Type B pancreatic cell (in vitro differentiated cells): ENCODE measurements at places on chromosomes 4 and X.
A peak's percentile ranks its signal among the peaks of the same experiment; 100 is the strongest.

DNA sequence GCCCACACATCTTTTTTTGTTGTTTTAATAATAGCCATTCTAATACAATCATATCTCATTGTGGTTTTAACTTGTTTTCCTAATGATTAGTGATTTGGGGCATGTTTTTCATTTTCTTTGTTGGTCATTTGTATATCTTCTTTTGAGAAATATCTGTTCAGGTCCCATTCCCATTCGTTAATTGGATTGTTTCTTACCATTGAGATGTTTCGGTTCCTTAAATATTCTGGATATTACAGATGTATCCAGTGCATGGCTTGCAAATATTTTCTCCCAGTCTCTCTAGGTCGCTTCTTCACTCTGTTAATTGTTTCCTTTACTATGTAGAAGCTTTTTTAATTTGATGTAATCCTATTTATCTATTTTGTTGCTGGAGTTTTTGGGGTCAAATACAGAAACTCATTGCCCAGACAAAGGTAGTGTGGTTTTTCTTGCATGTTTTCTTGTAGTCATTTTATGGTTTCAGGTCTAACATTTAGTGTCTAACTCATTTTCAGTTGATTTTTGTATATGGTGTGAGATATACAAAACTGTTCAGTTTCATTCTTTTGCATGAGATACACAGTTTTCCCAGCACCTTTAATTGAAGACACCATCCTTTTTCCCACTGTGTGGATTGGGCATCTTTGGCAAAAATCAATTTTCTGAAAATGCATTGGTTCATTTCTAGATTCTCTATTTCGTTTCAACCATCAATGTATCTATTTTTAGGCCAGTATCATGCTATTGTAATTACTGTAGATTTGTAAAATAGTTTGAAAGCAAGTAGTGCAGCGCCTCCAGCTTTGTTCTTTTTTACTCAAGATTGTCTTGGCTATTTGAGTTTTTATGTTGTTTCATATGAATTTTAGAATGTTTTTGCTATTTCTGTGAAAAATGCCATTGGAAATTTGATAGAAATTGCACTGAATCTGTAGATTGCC, 195.9 kb downstream of the SCFD2 start:
- peaks cover 4% of the 10 kb centered on the region for H3K4me1 ChIP-seq
- peaks cover 3% of the 10 kb centered on the region for H3K36me3 ChIP-seq
- H3K27ac ChIP-seq, result no peak overlapping the region
- no peak overlapping the region for H3K4me3 ChIP-seq
- no peak for DNase-seq

DNA sequence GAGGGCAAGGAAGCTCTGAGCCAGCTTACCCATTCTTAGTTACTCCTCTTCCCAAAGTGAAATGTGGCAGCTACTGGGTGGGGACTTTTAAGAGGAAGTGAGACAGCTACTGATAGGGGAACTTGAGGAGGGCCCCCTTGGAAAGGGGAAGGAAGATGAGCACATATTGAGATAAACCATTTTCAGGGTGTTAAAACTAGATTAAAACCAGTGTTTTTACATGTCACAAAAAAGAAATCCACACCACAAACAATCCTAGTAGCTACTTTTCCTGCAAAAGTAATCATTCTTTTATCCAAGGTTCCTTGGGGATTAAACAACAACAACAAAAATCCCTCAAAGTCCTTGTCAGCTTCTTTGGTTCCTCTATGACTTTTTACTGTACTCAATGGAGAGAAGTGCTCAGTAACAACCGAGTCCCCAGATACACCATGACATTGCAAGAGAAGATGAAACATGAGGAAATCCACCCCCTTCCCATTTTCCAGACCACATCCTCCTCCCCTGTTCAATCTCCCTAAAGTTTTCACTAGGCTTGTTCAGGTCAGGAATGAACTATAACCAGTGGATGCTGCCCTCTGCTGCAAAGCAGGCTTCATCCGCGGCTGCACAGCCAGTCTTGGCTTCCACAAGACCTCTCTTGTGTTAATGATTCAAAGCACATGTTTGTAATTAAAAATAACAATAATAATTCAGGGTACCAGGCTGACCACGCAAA, 113.5 kb upstream of the TMEM164 start:
- H3K27ac ChIP-seq, result no peak overlapping the region
- no peaks in the 10 kb centered on the region for H3K36me3 ChIP-seq
- peaks cover 4% of the 10 kb centered on the region for H3K27me3 ChIP-seq
- DNase-seq, result no peak

DNA sequence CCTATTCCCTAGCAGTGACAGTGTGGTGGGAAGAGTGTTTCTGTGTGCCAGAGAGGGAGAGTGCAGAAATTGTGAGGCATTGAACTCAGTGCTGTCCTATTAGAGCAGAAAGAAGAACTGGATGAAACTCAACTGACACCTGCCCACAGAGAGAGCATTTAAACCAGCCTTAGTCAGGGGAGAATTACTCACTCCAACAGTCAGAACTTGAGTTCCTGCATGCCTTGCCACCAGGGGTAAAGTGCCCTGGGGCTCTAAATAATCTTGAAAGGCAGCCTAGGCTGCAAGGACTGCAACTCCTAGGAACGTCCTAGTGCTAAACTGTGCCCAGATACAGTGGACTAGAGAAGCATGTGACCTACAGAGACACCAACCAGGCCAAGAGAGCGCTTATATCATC, 12.8 kb downstream of the CYSLTR1 start:
- H3K4me3 ChIP-seq, result no peak overlapping the region
- no peak for DNase-seq
- H3K27me3 ChIP-seq, result no peaks in the 10 kb centered on the region
- H3K4me1 ChIP-seq, result no peaks in the 10 kb centered on the region
- no peak overlapping the region for H3K27ac ChIP-seq

GRCh38 chr4:124640022-124640730, 72.4 kb downstream of the ANKRD50 start:
- no peaks in the 10 kb centered on the region for H3K36me3 ChIP-seq
- H3K27ac ChIP-seq, result no peak overlapping the region
- DNase-seq, result no peak
- no peak overlapping the region for H3K4me3 ChIP-seq
- no peaks in the 10 kb centered on the region for H3K27me3 ChIP-seq
- peaks cover 3% of the 10 kb centered on the region for H3K4me1 ChIP-seq

DNA sequence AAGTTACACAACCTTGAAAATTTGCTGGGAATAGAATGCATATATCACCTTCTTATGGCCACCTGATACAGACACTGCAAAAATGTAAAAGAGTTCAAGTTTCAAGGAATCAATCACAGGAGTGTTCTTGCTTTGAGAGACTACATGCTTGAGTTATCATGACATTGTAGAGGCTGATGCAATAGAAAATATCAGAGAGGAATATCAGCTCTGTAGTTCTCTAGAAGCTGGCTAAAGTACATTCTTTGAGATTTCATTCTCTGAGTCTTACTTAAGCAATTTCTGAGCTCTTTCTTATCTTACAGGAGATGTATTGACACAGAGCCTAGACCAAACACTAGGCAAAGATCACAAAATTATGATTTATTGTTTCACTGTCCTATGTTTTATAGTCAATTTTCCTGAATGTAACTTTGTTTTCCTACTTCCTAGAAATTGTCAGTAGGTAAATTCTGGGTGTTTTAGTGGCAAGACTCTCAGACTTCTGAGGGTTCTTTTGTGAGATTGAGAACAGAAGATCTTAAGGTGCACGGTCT, 152.1 kb upstream of the HPGD start:
- no peaks in the 10 kb centered on the region for H3K27me3 ChIP-seq
- no peak overlapping the region for H3K4me3 ChIP-seq
- no peaks in the 10 kb centered on the region for H3K4me1 ChIP-seq
- no peaks in the 10 kb centered on the region for H3K36me3 ChIP-seq

GRCh38 chr4:146522098-146522868, 543 bp upstream of the SLC10A7 start:
- DNase-seq, result peak; percentile 85
- H3K27me3 ChIP-seq, result no peaks in the 10 kb centered on the region
- H3K4me3 ChIP-seq, result no peak overlapping the region
- H3K27ac ChIP-seq, result peak overlapping the region; percentile 87
- H3K36me3 ChIP-seq, result no peaks in the 10 kb centered on the region
- peaks cover 11% of the 10 kb centered on the region for H3K4me1 ChIP-seq

DNA sequence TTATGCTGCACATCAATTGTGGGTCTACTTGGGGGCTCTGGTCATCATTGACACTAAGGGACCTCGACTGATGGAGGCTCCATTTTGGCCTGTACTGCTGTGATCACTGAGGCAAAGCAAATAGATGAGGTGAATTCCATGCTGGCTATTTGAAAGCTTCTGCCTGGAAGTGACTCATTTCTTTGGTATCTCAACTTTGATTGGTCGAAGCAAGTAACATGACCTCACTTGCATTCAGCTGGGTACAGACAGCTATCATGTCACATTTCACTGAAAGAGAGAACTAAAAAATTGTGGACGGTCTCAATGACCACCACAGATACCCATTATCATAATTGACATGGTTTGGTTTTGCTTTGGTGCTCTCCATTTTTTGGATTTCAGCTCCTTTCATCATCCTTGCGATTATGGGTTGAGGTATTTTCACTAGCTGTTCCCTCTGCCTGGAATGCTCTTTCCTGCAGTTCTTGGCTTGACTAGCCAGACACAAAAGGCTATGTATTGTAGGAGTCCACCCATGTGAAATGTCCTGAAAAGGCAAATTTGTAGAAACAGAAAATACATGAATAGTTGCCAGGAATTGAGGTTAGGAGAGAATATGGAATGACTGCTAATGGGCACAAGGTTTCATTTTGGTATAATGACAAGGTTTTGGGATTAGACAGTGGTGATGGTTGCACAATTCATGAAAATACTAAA, 369.2 kb upstream of the LCORL start:
- peaks cover 7% of the 10 kb centered on the region for H3K4me1 ChIP-seq
- DNase-seq, result no peak
- H3K4me3 ChIP-seq, result no peak overlapping the region
- no peaks in the 10 kb centered on the region for H3K36me3 ChIP-seq

DNA sequence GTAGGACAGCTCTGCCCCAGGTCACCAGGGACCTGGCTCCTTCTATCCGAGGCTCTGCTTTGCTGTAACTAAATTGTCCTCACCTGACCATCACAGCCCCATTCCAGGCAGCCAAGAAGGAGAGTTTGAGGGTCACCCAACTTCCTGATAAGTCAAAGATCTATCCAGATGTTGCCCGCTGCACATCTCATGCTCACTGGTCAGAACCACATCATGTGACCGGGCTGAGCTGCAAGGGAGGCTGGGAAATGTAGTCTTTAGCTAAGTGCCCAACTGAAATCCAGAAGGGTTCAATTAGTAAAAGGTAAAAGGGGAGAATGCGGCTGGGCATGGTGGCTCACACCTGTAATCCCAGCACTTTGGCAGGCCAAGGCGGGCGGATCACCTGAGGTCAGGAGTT, 18.4 kb downstream of the HMX1 start:
- DNase-seq, result no peak
- no peaks in the 10 kb centered on the region for H3K36me3 ChIP-seq
- H3K4me1 ChIP-seq, result peaks cover 17% of the 10 kb centered on the region
- peaks cover 66% of the 10 kb centered on the region for H3K27me3 ChIP-seq
- H3K27ac ChIP-seq, result no peak overlapping the region
- H3K4me3 ChIP-seq, result no peak overlapping the region

GRCh38 chr4:76611616-76612207, 176.7 kb downstream of the SHROOM3 start:
- DNase-seq, result no peak
- H3K27ac ChIP-seq, result peak overlapping the region; percentile 30
- no peaks in the 10 kb centered on the region for H3K36me3 ChIP-seq

- peaks cover 11% of the 10 kb centered on the region for H3K36me3 ChIP-seq
- H3K4me1 ChIP-seq, result peaks cover 33% of the 10 kb centered on the region
- no peak overlapping the region for H3K4me3 ChIP-seq
Measured at GRCh38 chr4:76803522-76803921, 94.4 kb downstream of the SOWAHB start.

GRCh38 chrX:72142094-72142793, 10.5 kb upstream of the RTL5 start:
- peaks cover 5% of the 10 kb centered on the region for H3K4me1 ChIP-seq
- peak overlapping the region; percentile 27 for H3K27ac ChIP-seq
- peaks cover 4% of the 10 kb centered on the region for H3K36me3 ChIP-seq
- no peaks in the 10 kb centered on the region for H3K27me3 ChIP-seq
- peak overlapping the region; percentile 44 for H3K4me3 ChIP-seq

- no peak overlapping the region for H3K27ac ChIP-seq
- H3K36me3 ChIP-seq, result no peaks in the 10 kb centered on the region
- no peaks in the 10 kb centered on the region for H3K4me1 ChIP-seq
- no peaks in the 10 kb centered on the region for H3K27me3 ChIP-seq
- H3K4me3 ChIP-seq, result no peak overlapping the region
Measured at GRCh38 chr4:156623376-156623775, 348.2 kb downstream of the PDGFC start.

DNA sequence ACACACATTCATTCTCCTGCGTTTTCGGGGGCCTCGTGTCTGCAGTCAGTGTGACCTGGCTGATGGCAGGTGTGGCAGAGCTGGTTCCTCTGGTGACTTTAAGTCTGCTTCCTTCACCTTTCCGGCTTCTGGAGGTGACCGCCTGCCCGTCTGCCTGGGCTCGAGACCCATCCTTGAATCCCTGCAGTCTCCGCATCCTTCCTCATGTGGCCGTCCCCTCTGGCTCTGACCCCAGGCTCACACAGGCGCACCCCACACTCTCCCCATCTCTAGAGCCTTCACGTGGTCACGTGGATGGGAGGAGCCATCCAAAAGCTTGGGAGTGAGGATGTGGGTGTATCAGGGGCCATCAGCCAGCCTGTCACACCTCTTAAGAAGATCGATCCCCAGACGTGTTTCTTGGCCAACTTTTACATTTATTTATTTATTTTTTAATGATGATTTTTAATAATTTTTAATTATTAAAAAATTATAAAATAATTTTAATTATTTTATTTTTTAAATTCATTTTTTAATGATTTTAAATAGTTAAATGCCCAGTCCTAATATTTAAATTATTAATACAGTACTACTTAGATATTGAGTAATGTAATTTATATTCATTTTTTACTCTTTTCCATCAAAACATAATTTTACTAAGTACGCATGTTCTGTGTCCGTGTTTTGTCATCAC, 20.9 kb downstream of the RGS12 start:
- H3K27me3 ChIP-seq, result no peaks in the 10 kb centered on the region
- H3K27ac ChIP-seq, result no peak overlapping the region
- H3K4me3 ChIP-seq, result no peak overlapping the region
- DNase-seq, result peak; percentile 56

GRCh38 chr4:114479595-114479994, 119.0 kb upstream of the UGT8 start:
- H3K4me1 ChIP-seq, result peaks cover 2% of the 10 kb centered on the region
- no peak overlapping the region for H3K27ac ChIP-seq
- H3K4me3 ChIP-seq, result no peak overlapping the region
- no peaks in the 10 kb centered on the region for H3K27me3 ChIP-seq
- DNase-seq, result no peak

DNA sequence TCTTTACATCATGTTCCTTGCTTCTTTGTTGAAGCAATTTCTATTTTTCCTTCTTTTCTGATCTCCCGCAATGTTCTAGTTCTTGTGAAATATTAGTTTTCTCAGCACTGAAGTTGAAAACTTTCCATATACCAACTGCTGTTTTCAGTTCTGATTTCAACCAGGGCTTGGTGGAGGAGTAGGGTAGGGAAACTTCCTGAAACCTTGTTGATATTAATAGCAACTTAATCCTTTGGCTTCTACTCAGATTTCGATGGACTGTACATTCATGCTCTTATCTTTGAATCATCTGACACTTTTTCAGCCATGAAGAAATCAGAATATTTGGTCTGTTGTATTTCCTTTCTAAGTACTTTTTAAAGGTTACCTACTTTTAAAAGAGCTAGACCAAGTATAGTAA, 315.8 kb downstream of the RPA4 start:
- no peaks in the 10 kb centered on the region for H3K4me1 ChIP-seq
- no peak for DNase-seq
- H3K27me3 ChIP-seq, result no peaks in the 10 kb centered on the region
- H3K27ac ChIP-seq, result no peak overlapping the region
- H3K4me3 ChIP-seq, result no peak overlapping the region
